ENCODE measurements at places on chromosomes 16 and 17. TPM values are rescaled to one million over a fixed set of nuclear protein-coding genes. Genes with fewer than 3 reads are reported as not detected.

DNAI2 gene
- not detected for total RNA-seq

CCL18 gene
- not detected for total RNA-seq

PLXDC1 gene
- 0.54 TPM for total RNA-seq

MAF gene
- total RNA-seq = 0.72 TPM

GLIS2 gene
- 6.5 TPM for total RNA-seq

SCIMP gene
- not detected for total RNA-seq

NARF gene
- 22.2 TPM for total RNA-seq

HSBP1 gene
- total RNA-seq = 18.3 TPM

BAHCC1 gene
- 30.8 TPM for total RNA-seq

PRKCB gene
- not detected for total RNA-seq

AOC3 gene
- total RNA-seq = not detected

TNFRSF13B gene
- not detected for total RNA-seq

KRT33A gene
- total RNA-seq = not detected

RCVRN gene
- total RNA-seq = not detected

IGFALS gene
- not detected for total RNA-seq

SDK2 gene
- total RNA-seq = not detected

RAMP2 gene
- 1.4 TPM for total RNA-seq

NPIPA7 gene
- 19.9 TPM for total RNA-seq

KRTAP2-1 gene
- total RNA-seq = not detected

SMTNL2 gene
- total RNA-seq = not detected

STH gene
- total RNA-seq = not detected

CHTF18 gene
- total RNA-seq = 22.0 TPM

HCRT gene
- total RNA-seq = not detected

TBX4 gene
- total RNA-seq = not detected

CACNB1 gene
- 7.9 TPM for total RNA-seq

ESRP2 gene
- total RNA-seq = 1.1 TPM

NDRG4 gene
- total RNA-seq = 18.8 TPM

LYRM9 gene
- total RNA-seq = 4.7 TPM

HBM gene
- not detected for total RNA-seq

NPTX1 gene
- 0.81 TPM for total RNA-seq

ACE gene
- 16.0 TPM for total RNA-seq

NPIPB2 gene
- 4.4 TPM for total RNA-seq

TMEM100 gene
- 4.9 TPM for total RNA-seq

NFAT5 gene
- 16.0 TPM for total RNA-seq

CPNE2 gene
- 16.0 TPM for total RNA-seq

LRRC37A gene
- 1.5 TPM for total RNA-seq

ALDOA gene
- 2,796 TPM for total RNA-seq

CCL8 gene
- total RNA-seq = not detected

TLCD1 gene
- 20.9 TPM for total RNA-seq

CALB2 gene
- total RNA-seq = 5.2 TPM

PLA2G10 gene
- not detected for total RNA-seq

CFDP1 gene
- total RNA-seq = 24.6 TPM

LRRC46 gene
- not detected for total RNA-seq

KCNJ18 gene
- not detected for total RNA-seq

HS3ST3B1 gene
- total RNA-seq = 4.0 TPM

NAGS gene
- 2.2 TPM for total RNA-seq

NLRP1 gene
- 14.6 TPM for total RNA-seq

ASGR1 gene
- total RNA-seq = 1.1 TPM

KRTAP16-1 gene
- not detected for total RNA-seq

NPIPB6 gene
- total RNA-seq = 0.18 TPM

OTOP2 gene
- total RNA-seq = not detected

SLC2A4 gene
- not detected for total RNA-seq

SRCIN1 gene
- total RNA-seq = not detected

Measured in cardiac atrium fibroblast (primary cell).